ENCODE measurements at places on chromosomes 5 and 9. TPM values are rescaled to one million over a fixed set of nuclear protein-coding genes. Genes with fewer than 3 reads are reported as not detected.

GRCh38 chr9:138064547-138064946 is 187.0 kb downstream of the CACNA1B start:
- DNase-seq = no peak

- DNase-seq = no peak
Observed at GRCh38 chr9:109409773-109410397, 88.2 kb downstream of the PTPN3 start.

- DNase-seq = peak; percentile 57
Observed at GRCh38 chr9:110048403-110048975, 159.5 kb downstream of the C9orf152 start.

DNA sequence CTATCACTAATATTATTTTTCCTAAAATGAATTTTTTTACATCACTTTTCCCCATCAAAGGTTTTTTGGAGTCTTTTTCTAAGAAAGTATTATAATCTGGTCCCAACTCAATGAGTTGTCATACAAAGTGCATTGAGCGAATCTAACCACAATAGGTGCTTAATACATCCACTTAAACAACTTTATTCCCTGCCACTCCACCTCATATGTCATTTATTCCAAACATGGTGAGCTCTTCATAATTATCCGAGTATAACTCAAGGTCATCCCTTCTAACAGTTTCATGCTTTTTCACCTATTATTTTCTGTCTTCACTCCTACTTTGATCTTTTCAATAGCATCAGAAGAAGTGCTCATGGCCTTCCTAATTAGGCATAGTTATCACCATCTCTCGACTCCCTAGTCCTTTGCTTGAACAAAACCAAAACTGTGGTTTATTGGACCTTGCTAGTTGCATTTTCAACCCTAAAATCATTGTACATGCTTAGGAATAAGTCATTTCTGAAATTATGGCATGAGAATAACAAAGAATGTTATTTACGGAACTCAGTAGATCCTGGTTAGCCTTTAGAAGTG is 754.7 kb upstream of the CTNND2 start:
- no peak for DNase-seq

DNA sequence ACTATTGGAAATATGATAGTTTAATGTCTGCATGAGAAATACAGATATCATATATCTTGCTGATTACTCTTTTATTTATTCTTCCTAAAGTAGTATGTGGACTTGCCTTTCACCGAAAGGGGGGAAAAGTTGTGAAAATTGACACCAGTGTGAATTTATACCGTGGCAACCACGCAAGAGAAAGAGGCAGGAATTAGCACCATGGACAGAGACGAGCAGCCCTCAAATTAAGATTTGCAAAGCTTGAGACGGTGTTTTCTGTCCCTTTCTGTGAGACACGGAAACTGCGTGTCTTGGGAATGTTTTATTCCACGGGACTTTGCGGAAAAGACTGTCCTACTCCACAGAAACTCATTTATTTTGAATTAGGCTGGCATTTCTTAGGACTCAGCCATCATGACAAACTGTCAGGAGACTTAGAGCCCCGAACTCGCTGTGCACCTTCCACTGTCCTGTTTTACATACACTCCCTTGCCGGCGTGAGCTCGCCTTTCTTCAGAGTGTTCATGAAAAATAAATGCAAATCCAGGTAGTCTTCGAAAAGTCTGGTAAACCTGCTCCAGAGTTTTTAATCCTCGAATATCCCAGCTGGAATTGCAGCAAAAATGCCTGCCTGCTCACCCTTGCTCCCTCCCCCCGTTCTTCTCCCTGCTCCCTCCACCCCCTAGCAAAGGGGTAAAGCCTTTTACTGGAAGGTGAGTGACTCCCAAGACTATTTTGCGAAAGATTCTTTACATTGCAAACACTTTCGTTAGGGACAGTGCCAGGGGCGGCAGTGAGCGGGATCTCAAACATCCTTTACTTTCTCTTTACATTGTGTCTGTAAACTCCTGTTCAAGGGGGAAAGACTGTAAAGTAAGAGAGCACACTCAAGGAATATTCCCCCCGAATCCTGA is 3.8 kb upstream of the ELAVL2 start:
- DNase-seq = no peak

The EDIL3 gene
- total RNA-seq = 3.0 TPM
